ENCODE measurements at places on chromosomes 2 and 18.

- no peak for DNase-seq
These were observed 269.3 kb upstream of the EPC2 start for GRCh38 chr2:148375214-148375613.

DNA sequence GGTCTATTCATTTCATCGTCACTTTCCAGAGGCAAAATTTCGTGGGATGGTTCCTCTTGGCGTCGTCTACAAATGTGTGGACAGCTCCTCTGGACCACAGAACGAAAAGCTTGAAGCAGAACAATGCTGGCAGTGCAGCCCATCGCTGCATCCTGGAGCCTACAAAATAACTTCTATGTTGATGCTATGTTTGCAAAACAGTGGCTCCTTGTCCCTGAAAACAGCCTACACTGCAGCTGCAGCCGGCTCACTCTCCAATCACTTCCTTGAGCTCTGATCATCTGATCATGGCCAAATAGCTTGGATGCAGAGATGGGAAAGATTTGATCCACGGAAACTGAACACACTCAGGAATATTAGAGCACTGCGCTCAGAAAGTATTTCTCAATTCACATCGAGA, 60.0 kb downstream of the DOCK10 start:
- no peak for DNase-seq

DNA sequence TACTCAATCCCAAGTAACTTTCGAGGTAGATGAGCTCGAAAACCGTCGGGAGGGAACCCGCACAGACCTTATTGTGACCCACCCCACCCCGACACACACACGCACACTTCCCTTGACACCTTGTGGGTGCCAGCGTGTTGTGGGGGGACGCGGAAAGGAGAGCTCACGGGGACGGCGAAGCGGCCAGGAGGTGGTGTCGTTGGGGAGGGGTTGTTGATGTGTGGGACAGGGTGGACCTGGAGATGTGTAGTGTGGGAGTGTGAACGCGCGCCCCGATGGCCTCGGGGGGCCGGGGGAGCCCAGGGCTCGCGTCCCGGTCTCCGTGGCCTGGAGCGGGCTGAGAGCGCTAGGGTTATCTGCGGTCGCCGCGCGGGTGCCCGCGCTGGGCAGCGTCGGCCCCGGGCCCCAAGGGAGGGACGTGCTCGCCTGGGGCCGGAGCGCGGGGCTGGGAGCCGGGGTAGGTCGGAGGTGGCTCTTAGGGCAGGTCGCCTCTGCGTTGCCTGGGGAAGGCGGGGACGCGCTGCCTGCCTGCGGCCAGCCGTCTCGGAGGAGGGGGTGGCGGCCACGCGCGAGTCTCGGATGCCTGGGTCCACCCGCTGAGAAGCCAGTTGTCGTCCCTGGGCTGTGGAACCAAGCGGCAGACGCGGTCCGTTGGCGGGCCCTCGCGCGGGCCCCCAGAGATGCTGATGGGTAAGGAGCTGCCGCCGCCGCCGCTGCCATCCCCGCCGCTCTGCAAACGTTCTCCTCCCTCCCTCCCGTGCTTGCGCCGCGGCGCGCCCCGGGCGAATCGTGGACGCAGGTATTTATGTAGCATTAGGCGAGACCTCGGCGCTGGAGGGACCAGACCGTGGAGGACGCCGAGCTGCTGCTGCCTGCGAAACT, 1.6 kb downstream of the KLHL29 start:
- no peak for DNase-seq

DNA sequence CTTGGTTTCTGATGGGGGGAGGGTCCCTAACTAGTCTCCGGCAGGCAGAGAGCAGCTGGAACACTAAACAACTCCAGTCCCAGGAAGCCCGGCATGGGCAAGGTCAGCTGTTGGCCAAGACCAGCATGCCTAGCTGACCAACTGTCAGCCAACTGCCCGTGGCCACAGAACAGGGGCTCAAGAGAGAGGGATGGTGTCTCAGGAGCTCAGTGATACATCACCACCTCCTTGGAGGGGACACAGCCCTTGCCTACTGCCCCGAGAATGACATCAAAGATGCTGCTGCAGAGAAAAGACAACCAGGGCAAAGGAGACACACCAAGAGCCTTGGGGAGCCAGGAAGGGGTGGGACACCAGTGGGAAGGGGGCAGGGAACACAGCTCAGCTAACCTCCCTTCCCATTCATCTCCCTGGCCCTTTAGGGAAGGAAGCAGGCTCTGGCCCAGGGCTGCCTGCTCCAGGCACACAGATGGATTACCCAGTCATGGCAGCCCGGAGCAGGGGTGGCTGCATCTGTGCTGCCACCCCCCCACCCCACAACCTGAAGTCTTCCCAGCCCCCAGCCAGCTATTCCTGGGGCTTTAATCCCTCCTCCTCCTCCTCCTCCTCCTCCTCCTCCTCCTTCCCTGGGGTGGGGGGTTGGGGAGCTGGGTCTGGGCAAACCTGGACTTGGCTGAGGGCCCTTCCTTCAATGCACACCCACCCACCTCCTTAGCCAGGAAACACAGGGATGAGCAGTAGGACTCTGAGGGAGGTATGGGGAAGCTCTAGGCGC, 1.9 kb downstream of the BIN1 start:
- DNase-seq: no peak

DNA sequence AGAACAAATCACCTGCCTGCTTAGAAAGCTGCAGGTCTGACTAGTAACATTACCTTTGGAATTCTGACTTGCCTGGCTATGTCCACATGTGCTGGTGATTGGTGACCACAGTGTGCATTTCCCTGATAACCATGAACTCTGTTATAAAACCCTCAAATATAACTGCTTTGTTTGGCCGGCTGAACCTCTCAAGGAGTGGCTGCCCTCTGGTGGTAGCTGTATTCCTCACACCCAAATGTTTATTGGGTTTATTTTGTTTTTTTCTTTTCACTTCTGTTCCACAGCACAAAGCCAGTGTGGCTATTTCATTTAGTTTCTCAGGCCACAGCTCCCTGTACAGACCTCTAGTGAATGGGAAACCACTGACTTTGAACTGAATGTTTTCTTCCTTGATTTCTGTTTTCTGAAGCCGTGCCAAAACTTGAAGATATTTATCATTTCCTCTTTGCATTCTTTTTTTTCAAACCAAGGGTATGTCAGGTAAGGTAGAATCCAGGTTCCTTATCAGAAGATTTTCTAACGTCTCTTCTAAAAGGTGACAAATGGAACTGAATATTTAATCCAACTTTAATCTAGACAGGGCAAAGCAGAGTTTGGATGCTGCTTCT, 549.0 kb upstream of the VRK2 start:
- DNase-seq: no peak

GRCh38 chr2:236302555-236302954, 38.3 kb upstream of the ASB18 start:
- DNase-seq: no peak

DNA sequence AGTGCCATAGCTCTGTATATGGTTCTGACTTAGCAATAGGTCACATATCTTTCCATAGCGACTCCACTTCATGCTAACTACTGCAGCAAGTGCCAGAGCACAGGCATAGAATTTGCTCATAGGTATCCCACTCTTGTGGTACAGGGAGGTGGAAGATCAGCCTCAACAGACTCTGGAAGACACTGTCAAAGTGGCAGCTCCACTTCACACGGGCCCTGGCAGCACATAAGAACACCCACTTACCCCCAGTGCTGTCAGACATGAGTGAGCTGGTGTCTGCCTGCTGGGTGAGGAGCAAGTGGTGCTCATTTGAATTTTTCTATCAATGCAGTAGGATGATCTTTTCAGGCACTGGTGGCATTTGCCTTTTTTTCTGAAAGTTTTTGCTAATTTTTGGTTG, 48.6 kb downstream of the BCL2L11 start:
- no peak for DNase-seq

GRCh38 chr18:37254236-37254754, 311.3 kb downstream of the CELF4 start:
- no peak for DNase-seq

- DNase-seq: no peak
These were observed 255.2 kb upstream of the NRP2 start for GRCh38 chr2:205427112-205427511.

Measured in activated T-helper 1 cell treated with Interleukin-2 at 50 U/mL for 16 hours (primary cell).